ENCODE measurements at places on chromosomes 12 and 14. TPM values are rescaled to one million over a fixed set of nuclear protein-coding genes. Genes with fewer than 3 reads are reported as not detected.
A peak's percentile ranks its signal among the peaks of the same experiment; 100 is the strongest.

The SLC5A8 gene
- not detected for total RNA-seq

- no peaks in the 10 kb centered on the region for H3K36me3 ChIP-seq
- H3K27me3 ChIP-seq = no peaks in the 10 kb centered on the region
- no peak overlapping the region for H3K27ac ChIP-seq
- DNase-seq = no peak
- H3K4me3 ChIP-seq = no peak overlapping the region
These were observed 99.0 kb upstream of the PKP2 start for GRCh38 chr12:32995623-32996022.

GRCh38 chr12:83121897-83122622 lies 435.4 kb downstream of the TMTC2 start:
- H3K27me3 ChIP-seq = no peaks in the 10 kb centered on the region
- H3K4me3 ChIP-seq = no peak overlapping the region
- DNase-seq = no peak
- H3K36me3 ChIP-seq = no peaks in the 10 kb centered on the region
- H3K27ac ChIP-seq = no peak overlapping the region

The HAL gene
- total RNA-seq = 0.21 TPM

DNA sequence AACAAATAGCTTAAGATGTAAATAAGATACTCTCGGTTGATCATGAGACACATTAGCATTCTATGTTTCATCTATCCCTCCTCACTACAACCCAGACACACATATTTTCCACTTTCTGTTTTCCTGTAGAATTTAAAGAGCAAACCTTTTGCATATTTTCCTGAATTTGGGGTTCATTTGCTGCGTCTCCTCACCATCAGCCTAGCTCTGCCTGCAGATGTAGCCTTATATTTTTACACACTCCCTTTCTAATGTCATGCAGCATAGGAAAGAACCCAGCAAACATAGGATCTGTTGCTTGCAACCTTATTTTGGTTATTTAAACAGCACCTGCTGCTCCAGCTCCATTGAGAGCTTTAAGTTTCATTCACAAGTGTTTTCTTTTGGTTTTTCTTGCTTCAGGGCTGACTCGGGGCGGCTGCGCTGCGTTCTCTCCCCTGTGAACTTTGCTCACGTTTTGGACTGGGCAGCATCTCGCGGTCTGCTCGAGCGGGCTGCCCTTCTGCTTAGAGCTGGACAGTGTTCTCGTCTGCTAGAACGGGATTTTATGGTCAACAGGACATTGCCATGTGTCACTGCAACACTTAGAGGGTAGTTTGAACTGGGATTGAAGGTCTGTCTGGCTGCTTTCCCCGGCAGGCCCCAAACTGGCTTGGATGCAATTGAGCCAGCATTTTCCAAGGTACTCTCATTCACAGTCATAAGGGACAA lies 57.8 kb upstream of the VRK1 start:
- H3K4me1 ChIP-seq = peaks cover 12% of the 10 kb centered on the region
- no peak overlapping the region for H3K27ac ChIP-seq
- no peaks in the 10 kb centered on the region for H3K36me3 ChIP-seq
- no peak for DNase-seq

The SERPINA10 gene
- total RNA-seq = not detected

The SLCO1C1 gene
- total RNA-seq = 6.1 TPM

The LTA4H gene
- total RNA-seq = 42.6 TPM

The GMFB gene
- total RNA-seq = 41.8 TPM

The KRT72 gene
- not detected for total RNA-seq

DNA sequence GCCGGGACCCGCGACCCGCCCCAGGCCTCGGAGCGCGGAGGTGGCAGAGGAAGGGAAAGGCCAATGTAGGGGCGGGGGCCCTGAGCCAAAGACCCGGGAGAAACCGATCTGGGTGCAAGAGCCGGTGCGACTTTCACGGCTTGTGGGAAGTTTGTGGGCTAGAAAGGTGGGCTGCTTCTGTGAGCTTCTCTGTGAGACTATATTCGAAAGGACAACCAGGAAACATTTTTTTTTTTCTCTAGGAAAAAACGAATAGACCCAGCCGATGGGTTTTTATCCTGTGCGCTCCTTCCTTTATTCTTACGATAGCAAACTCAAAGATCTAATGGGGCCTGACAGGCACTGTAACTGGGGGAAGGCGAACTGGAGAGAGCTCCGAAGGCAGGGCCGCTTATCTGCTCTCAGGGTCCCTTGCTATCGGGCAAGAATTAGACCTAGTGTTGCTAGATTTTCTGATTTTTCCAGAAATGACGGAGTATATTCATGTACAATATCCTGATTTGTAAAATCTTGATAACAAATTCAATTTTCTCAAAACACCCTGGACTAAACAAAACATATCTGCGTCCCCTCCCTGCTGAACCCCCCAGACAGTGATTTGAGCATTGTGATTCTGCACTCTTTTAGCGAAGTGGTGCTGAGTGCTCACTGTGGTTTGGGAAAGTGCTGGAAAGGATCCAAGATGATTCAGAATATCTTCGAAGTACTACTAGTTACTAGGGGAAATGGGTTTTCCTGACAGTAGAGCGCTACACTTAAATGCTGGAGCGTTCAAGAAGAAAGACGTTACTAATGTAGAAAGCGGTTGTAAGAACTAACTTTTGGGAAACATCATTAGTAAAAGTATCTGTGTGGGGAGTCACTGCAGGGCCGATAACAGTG lies 563 bp upstream of the STXBP6 start:
- peak overlapping the region; percentile 62 for H3K27ac ChIP-seq
- H3K27me3 ChIP-seq = no peaks in the 10 kb centered on the region

The ATXN2 gene
- 84.3 TPM for total RNA-seq

- no peaks in the 10 kb centered on the region for H3K4me1 ChIP-seq
- no peaks in the 10 kb centered on the region for H3K27me3 ChIP-seq
- peak overlapping the region; percentile 87 for H3K4me3 ChIP-seq
- no peaks in the 10 kb centered on the region for H3K36me3 ChIP-seq
These were observed 663 bp upstream of the LIN7A start for GRCh38 chr12:80938397-80938796.

The GLT1D1 gene
- total RNA-seq = not detected

GRCh38 chr14:77630111-77630510 lies 13.7 kb upstream of the SPTLC2 start:
- H3K36me3 ChIP-seq = no peaks in the 10 kb centered on the region
- H3K27ac ChIP-seq = no peak overlapping the region
- H3K4me3 ChIP-seq = no peak overlapping the region
- no peaks in the 10 kb centered on the region for H3K4me1 ChIP-seq
- DNase-seq = no peak

DNA sequence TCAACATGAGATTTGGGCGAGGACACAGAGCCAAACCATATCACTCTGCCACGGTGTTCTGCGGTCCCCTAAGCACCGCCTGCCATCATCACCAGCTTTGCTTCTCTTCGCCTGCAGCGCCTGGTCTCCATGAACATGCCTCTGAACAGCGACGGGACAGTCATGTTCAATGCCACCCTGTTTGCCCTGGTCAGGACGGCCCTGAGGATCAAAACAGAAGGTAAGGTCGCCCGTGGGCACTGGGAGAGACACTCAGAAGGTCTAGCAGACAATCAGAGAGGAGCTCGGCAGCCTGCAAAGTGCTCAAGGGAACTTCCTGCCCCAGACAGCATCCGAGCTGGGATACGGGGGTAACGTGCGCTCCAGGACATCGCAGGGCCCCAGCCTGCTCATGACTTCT lies 126.0 kb upstream of the FKBP4 start:
- no peaks in the 10 kb centered on the region for H3K4me1 ChIP-seq
- no peak for DNase-seq
- no peaks in the 10 kb centered on the region for H3K27me3 ChIP-seq
- no peak overlapping the region for H3K27ac ChIP-seq

- no peaks in the 10 kb centered on the region for H3K27me3 ChIP-seq
- DNase-seq = no peak
- no peaks in the 10 kb centered on the region for H3K36me3 ChIP-seq
- no peak overlapping the region for H3K4me3 ChIP-seq
- H3K4me1 ChIP-seq = no peaks in the 10 kb centered on the region
These were observed 27.1 kb downstream of the KRT18 start for GRCh38 chr12:52975820-52976573.

GRCh38 chr14:35346738-35347322 lies 54.6 kb downstream of the PSMA6 start:
- no peaks in the 10 kb centered on the region for H3K27me3 ChIP-seq
- peak overlapping the region; percentile 76 for H3K27ac ChIP-seq
- H3K4me3 ChIP-seq = no peak overlapping the region
- H3K4me1 ChIP-seq = peaks cover 4% of the 10 kb centered on the region
- DNase-seq = no peak

- H3K36me3 ChIP-seq = peaks cover 42% of the 10 kb centered on the region
- peaks cover 13% of the 10 kb centered on the region for H3K4me1 ChIP-seq
- no peak overlapping the region for H3K4me3 ChIP-seq
- no peak overlapping the region for H3K27ac ChIP-seq
- no peaks in the 10 kb centered on the region for H3K27me3 ChIP-seq
These were observed 39.2 kb downstream of the DICER1 start for GRCh38 chr14:95117937-95118721.

GRCh38 chr12:117671734-117672133 lies 297.1 kb downstream of the KSR2 start:
- no peak overlapping the region for H3K27ac ChIP-seq
- H3K4me3 ChIP-seq = no peak overlapping the region
- no peaks in the 10 kb centered on the region for H3K4me1 ChIP-seq
- no peak for DNase-seq
- H3K27me3 ChIP-seq = no peaks in the 10 kb centered on the region
